T-helper 17 cell (primary cell): ENCODE measurements at places on chromosomes 5 and 9.
A peak's percentile ranks its signal among the peaks of the same experiment; 100 is the strongest.

- DNase-seq, result no peak
These were observed 185.8 kb upstream of the CDH6 start for GRCh38 chr5:31007672-31008071.

DNA sequence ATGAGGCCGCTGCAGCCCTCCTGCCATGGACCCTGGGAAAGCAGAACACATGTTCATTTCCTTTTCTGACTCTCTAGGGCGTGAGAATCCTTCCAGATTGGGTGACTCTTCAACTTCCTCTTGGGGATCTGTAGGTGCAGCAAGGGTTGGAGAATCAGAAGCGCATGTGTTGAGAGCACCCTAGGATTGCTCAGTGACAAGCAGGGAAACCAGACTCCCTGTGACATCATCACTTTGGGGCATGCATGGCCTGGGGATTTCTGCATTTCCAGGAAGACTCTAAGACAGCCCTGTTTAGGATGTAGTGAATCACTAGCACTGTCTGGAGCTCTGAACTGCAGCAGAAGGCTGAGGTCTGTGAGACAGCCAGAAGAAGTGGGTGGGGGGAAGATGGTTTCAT is 15.1 kb upstream of the LCP2 start:
- peak; percentile 18 for DNase-seq

- no peak for DNase-seq
These were observed 129.2 kb downstream of the PDE4D start for GRCh38 chr5:59764361-59764760.

DNA sequence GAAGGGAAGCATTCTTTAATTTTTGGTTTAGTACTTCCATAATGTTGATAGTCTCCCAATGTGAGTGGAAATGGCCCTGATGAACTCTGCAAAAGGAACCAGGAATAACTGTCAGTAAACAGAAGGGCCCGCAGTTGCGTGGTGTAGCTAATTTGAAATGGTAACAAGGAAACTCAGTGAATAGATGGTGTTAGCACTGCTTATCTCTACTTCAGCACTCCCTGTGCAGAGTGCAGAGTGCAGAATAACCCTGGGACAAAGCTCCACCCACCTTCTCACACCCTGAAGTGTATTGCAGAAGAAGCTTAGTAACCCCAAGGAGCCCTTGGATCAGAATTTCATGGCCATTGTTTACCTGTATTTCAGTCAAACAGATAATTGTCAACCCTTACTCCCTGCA is 158.9 kb downstream of the PCSK5 start:
- DNase-seq, result no peak

DNA sequence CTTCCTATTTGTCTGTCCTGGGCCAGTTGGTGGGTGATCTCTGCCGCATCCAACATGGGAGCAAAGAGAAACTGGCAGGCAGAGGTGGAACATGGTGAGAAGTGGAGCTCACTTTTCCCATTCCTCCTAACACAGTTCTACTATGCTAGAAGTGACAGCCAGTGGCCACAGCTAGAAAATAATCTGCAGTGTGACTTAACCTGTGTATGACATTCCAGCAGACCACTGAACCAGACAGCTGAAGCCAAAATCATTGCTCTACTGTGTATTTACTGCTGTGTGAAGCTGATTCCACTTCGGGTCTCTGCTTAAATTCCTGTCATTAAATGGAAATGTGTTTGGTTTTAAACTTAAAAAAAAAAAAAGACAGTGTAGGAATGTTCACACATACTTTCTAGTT is 523.0 kb downstream of the MTRR start:
- no peak for DNase-seq

DNA sequence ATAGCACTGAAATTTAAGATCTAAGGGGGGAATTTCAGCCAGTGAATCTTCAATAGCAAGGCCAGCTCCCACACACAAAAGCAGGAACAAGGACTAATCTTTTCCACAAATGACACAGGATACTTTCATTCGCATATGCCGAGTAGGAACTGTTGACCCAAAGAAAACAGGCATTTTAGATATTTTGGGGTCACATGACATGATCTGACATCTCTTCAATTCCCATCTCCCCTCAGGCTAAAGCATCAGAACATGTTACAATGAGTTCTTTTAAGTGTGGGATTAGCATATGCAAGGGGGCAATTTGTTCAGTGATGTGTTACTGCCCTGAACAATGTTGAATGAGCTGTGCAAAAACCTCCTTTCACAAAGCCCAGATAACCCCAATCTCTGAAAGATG is 68.2 kb downstream of the TLE1 start:
- DNase-seq, result no peak

- no peak for DNase-seq
These were observed 45.4 kb upstream of the MYOT start for GRCh38 chr5:137822158-137822764.

GRCh38 chr9:130262061-130262745 is 3.4 kb upstream of the HMCN2 start:
- DNase-seq, result no peak

GRCh38 chr5:91955610-91956009 is 572.5 kb upstream of the ARRDC3 start:
- DNase-seq, result no peak

- no peak for DNase-seq
These were observed 25.1 kb downstream of the ADAMTSL1 start for GRCh38 chr9:18499062-18499461.
